ENCODE measurements at places on chromosomes 7 and 10. TPM values are rescaled to one million over a fixed set of nuclear protein-coding genes. Genes with fewer than 3 reads are reported as not detected.

- DNase-seq = no peak
These were observed 103.4 kb upstream of the DLX6 start for GRCh38 chr7:96901822-96902445.

DNA sequence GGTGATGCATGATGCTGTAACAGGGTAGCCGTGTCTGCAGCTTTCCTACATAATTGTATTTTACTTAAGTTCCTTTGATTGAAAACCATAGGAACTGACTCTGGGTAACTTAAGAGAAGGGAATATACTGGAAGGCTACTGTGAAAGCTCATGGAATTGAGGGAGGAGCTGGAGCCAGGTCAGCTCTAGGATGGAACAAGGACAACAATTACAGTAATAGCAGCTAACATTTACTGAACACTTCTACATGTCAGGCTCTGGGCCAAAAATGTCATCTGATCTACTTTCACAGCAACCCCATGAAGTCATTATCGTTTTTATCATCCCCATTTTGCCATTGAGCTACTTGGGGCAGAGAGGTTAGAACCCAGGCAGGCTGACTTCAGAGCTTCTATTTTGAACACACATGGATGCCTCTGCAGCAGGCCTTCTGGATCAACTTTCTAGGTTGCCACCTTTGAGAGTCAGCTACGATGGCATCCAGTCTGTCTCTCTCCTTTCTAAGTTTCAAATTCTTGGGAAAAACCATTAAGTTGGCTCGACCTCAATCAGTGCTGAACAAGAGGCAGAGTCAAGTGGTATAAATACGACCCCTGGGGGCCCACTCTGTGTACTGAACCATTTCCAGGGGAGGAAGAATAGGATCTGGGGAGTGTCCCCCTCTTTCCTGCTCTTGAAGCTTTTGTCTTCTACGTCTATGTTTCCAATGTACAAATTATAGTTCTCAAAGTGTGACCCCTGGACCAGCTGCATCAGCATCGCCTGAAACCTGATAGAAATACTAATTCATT is 272.3 kb upstream of the PLPP4 start:
- DNase-seq = no peak

The HMX3 gene
- total RNA-seq = not detected

The UNCX gene
- not detected for total RNA-seq
